ENCODE measurements at places on chromosomes 4 and X.

DNA sequence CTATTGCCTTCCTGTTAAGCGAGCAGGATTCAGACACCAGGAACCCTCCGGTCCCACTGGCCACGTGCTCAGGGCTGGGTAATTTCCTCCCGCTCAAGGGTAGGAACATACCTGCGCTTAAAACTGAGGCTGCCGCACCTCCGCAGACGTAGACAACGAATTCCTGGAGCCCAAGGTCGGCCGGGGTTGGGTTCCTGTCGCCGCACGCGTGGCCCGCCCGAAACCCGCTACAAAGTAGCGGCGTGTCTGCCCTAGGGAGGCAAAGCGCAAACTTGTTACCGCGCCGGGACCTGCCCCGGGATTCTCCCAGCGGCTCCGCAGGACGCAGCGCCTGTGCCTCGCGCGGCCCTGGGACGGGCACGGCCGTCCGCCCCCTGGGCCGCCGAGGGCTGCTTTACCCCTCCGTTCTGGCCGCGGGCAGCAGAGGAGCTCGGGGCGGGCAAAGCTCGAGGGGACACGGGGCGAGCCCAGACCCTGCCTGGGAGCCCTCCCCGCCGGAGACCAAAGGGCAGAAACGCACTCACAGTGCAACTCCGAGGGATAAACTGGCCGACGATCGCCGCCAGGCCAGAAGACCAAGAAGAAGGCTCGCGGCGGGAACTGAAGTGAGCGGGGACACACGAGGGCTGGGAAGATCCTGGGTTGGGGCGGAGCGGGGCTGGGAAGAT lies at the start of gene ERVMER34-1:
ERVMER34-1 (minus strand) TSS at position 607 of the 668 bp plus-strand sequence. CDS start 5,905 bp downstream, outside the sequence.
- no peak for DNase-seq

- no peak for DNase-seq
These were observed 94.3 kb downstream of the GPRIN3 start for GRCh38 chr4:89213382-89213701.

DNA sequence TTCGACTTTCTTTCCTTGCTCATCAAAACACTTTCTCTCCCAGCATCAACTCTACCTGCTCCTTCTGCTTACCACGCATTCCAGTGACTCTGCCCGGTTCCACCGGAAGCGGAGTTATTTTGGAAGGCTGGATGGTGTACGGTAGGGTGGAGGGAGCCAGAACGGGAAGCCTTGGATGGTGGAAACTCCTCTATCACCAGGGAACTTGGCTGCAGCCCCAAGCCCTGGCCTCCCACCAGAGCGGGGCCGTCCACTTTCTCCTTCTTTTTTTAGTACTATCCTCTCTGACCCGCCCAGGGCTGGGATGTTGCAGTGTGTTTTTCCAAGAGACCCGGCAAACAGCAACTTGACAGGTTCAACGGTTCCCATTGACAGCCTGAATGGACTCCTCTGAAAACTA lies 27.6 kb downstream of the ADGRG2 start:
- no peak for DNase-seq

GRCh38 chr4:10096201-10096977 lies 20.2 kb downstream of the WDR1 start:
- peak; percentile 70 for DNase-seq

- no peak for DNase-seq
These were observed 1.2 kb downstream of the CD38 start for GRCh38 chr4:15779306-15779705.

- DNase-seq: no peak
These were observed 24.3 kb upstream of the GPRIN3 start for GRCh38 chr4:89331686-89332544.

- DNase-seq: no peak
These were observed 102.0 kb upstream of the GATB start for GRCh38 chr4:151862766-151863165.

DNA sequence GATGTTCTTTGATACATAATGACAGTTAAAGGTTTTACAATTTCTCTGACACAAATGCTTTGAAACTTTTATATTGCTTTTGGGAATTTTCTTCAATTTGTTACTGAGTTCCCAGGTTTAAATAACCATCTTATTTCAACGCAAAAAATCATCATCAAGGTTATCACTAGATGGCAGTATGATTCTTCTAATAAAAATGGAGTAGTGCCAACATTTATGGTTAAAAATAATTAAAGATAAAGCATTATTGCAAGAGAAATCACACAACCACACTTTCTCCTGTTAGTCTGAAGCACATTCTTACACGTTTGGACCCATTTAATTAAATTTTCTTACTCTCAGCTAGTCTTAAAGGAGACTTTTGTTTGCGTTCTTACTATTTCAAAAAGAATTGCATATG lies 611.3 kb upstream of the CPXCR1 start:
- DNase-seq: no peak

- no peak for DNase-seq
These were observed 51.7 kb upstream of the MMAA start for GRCh38 chr4:145567516-145567915.

- no peak for DNase-seq
These were observed 72.8 kb downstream of the ARHGEF38 start for GRCh38 chr4:105625214-105625613.

- no peak for DNase-seq
These were observed 73.3 kb downstream of the LIMCH1 start for GRCh38 chr4:41611124-41611838.

DNA sequence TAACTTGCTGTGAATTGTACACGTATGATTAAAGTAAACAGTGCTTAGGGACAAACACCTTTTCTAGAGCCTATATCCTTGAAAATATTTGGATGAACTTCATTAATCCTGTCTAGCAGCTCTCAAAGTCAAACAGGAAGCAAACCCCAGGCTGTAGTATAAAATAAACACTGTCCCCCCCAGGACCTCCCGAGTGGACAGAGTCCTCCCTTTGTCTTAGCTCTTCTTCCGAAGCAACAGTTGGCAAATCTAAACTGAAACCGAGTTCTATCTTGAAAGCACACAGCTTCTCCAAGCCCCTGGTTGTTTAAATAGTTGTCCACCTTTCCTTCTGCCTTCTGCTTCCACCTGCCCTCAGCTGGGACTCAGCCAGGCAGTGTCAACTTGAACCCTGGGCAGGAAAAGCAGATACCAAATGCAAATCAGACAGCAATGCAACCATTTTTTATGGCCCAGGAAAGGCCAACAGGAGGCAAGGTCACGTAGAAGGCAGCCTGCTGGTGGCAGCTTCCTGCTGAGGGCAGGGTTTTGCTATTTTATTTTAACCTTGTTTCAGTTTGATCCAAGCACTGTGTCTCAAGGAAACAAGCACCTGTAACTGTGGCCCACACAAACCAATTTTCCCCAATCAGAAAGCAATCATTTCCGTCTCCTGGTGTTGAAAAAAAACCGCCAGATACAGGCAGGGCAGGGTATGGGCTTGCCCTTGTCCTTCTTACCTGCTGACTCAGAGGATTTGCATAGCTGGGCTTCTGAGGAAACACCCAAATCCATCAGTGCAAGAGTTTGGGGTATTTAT lies 110.3 kb upstream of the KIT start:
- no peak for DNase-seq

DNA sequence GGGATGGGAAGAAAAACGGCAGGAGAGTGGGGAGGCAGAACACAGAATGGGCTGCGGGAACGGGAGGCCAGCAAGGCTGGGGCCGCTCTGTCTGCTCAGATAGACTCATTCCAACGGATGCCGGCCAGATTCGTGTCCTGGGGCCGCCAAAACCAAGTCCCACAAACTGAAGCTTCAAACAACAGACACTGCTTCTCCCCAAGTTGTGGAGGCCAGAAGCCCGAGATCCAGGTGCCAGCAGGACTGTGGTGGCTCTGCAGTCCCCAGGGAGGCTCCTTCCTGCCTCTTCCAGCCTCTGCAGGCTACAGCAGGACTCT lies 100.6 kb downstream of the ADRA2C start:
- DNase-seq: no peak

- no peak for DNase-seq
These were observed 443.6 kb downstream of the IL15 start for GRCh38 chr4:142079959-142080358.

All from stimulated activated CD8-positive, alpha-beta memory T cell treated with anti-CD3 and anti-CD28 coated beads, Interleukin-12 subunit alpha, Interleukin-12 subunit beta, amount 100 ng/mL, for 4 hours (primary cell).